Pulmonary artery endothelial cell (primary cell): ENCODE measurements at places on chromosomes 16 and 17. TPM values are rescaled to one million over a fixed set of nuclear protein-coding genes. Genes with fewer than 3 reads are reported as not detected.

DNA sequence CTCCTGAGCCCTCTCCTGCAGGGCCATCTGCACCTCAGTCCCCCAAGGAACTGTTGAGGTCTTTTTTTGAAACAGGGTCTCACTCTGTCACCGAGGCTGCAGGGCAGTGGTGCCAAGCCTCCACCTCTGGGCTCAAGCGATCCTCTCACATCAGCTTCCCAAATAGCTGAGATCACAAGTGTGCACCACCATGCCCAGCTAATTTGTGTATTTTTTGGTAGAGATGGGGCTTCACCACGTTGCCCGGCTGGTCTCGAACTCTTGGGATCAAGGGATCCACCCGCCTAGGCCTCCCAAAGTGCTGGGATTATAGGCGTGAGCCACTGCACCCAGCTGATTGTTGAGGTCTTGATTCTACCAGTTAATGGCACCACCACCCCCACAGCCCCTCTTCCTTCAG lies 27.9 kb upstream of the ENDOV start:
- DNase-seq = no peak

DNA sequence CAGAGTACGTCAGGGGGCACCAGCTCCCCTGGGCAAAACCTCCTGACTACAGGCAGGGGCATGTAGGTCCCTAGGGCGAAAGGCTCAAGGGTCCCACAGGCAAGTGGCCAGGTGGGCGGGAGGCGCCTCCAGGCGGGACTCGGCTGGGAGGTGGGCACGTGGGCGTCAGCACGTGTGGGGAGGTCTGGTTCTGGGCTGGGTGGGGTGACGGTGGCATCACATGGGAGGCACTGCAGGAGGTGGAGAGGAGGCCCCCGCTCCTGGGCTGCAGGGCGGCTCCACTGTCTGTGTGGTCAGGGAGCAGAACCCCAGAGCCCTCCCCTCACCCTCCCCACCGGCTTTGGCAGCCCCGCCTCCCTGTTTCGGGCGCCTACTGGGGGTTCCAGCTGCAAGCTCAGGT lies 52.7 kb downstream of the ACTG1 start:
- DNase-seq = no peak

Gene MSRB1
- 10.9 and 11.1 TPM in 2 replicates for total RNA-seq

DNA sequence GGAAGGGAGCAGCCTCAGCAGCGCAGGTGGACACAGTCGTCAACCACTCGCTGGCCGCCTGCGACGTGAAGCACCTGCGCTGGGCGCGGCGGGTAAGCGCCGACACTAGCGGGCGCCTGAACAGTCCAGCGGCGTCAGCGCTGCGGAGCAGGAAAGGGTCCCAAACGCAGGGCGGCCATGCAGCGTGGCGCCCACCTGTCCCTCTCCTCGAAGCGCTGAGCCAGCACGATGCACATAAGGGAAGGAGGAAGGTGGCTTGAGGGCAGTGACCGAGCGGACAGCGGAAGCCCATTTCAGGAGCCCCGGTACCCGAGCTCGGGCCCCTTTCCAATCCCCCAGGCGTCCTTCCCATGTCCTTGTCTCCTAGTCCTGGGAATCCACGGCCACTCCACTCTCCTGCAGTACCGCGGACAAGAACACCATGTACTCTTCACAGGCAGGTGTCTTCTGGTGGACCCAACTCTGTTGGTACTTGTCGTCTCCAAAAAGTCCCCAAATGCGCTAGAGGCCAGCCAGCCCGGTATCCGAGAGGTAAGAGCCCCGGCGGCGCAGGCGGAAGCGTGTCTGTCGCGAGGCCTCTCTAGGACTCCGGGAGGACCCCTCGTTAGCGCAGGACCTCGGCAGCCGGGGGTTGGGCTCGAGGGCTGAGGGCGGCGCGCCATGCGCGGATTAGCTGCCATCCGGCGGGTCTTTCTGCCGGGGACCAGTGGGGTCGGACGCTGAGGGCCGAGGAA lies 14.4 kb downstream of the ZNF232 start:
- no peak for DNase-seq

- no peak for DNase-seq
Measured at GRCh38 chr17:40518401-40519088, 17.1 kb upstream of the TNS4 start.

- no peak for DNase-seq
Measured at GRCh38 chr17:43572368-43572980, 26.3 kb upstream of the ETV4 start.

Gene SLC5A11
- not detected in 2 replicates for total RNA-seq

DNA sequence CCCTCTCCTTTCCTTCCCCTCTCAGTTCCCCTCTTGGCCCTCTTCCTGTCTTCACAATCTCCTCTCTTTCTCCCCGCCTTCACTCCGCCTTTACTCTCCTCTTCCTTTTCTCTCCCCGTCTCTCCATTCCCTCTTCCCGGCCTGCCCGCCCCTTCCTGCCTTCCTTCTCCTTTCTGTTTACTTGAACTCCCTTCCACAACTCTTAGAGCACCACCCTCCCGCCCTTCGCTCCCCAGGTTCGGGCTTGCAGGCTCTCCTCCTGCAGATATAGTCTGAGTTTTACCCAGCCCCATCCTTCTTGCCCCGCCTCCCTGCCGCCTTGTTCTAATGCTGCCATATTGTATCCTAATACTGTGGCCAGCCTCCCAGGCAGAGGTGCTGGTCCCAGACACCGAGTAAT lies 201.5 kb upstream of the N4BP1 start:
- no peak for DNase-seq

DNA sequence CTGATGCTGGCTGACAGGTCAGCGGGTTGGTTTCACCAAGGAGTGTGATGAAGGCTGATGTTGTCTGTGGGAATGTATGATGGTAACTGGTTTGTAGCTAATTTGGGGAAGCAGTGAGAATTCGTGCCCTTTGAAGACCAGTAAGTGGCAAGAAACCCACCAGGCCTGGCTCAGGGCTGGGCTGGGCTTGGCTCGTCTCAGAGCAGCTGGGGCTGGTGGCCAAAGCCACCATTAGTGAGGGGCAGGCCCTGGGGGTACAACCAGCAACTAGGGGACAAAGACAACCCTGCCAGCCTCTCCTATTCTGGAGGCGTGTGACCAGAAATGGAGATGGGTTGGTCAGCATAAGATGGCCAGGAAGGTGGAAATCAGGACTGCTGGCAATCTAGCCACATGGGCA lies 13.0 kb upstream of the STH start:
- DNase-seq = no peak

DNA sequence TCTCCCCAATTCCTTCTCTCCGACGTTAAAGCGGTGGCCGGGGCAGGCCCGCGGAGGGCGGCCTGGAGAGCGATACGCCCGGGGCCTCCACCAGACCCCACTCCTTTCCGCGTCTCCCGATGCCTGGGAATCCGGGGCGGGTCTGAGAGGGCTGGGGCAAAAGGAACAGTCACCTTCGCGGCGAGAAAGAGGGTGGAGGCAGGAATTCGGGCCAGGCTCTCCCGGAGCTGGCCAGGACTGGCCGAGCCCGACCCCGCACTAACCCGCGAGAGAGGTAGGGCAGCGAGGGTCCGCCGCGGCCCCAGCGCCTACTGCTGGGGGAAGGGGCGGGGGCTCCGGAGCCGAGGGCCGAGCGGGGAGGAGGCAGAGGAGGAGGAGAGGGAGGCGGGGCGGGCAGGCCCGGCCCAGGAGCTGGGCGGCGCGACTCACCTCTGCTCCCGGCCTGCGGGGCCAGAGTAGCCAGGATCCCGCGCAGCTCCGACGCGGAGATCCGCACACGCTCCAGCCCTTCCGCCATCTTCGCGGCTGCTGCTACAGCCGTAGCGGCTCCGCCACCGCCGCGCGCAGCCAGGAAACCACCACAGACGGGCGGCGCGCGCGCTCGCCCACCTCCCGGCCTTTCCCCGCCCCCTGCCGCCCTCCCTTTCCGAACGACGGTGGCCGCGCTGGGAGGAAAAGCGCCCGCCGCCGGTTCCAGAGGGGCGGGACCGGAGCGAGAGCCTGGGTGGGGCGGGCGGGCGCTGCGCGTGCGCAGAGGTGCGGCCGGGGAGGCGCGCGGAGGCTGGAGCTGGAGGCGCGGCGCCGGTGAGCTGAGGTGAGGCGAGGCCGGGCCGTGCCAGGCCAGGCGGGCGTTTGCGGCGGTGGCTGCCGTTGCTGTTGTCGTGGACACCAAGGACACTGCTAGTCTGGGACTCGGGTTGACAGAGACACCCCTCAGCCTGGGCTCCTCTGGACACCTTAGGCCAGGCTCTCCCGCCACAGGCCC lies at the start of the genes SMG6 and SRR:
Gene SMG6, minus strand, starts transcription at position 582 of the 985 bp plus-strand sequence. Its CDS starts 65 bp downstream, at position 517.
Gene SRR, plus strand, starts transcription at position 747 of the 985 bp plus-strand sequence. CDS start 11,611 bp downstream, outside the sequence.
- DNase-seq = peak; percentile 54

Gene FLYWCH2
- total RNA-seq = 38.9 and 49.6 TPM in 2 replicates

GRCh38 chr17:77602883-77603640 lies 355.4 kb upstream of the TNRC6C start:
- DNase-seq = no peak

Gene FBXW10
- total RNA-seq = under 0.01 TPM in 1 of 2 replicates, not detected in the other

DNA sequence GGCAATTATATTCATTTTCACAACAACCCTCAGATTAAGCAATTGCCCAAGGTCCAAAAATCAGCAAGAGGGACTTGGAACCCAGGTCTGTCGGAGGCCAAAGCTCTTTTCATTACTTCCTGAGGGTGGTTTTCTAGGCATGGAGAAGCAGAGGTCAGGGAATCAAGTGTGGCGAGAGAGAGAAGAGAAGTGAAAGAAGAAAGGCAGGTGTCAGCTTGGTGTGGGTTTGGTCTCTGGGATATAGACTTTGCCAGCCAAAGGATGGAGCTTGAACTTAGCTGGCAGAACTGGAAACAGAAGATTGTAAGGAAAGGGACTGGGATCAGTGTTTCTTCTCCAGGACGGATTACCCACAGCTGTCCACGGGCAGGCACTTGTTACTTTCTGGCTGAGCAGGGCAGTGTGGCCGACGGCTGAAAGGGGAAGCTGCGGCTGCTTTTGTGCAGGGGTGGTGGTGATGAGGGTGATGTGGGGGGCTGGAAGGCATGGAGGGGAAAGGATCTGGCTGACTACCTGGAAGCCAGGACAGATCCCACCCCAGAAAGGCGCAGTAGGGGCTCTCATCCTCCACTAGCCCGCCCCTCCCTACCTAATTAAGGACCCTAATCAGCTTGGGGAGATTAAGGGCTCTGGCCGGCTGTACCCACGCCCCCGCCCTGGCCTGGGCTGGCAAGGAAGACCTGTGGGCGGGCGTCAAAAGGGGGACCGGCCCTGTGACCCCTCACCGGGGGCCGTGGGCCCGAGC lies at the start of gene GUCY2D:
Gene GUCY2D, plus strand, starts transcription at position 640 of the 745 bp plus-strand sequence. CDS start 433 bp downstream, outside the sequence.
- DNase-seq = no peak

GRCh38 chr16:86077243-86077940 lies 178.4 kb downstream of the IRF8 start:
- DNase-seq = no peak

DNA sequence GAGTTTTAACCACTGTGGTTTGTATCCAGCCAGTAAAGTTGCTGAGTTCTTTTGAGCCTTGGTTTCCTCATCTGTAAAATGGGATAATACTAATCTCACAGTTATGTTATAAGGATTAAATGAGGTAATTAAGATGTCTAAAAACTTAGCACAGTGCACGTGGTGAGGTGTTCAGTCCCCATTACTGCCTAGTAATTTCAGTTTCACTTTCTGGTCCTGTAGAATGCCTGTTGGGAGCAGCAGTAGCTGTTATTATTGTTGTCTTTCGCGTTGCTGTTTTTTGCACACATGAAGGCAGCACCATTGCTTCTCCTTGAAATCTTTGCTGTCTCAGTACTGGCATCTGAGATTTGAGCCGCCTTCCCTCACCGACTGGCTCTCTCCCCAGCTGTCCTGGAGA lies 182.4 kb downstream of the DNAH9 start:
- DNase-seq = no peak

Gene DHX58
- 9.6 TPM in 2 replicates for total RNA-seq

Gene KRTAP4-4
- not detected in 2 replicates for total RNA-seq

Gene SCNN1G
- total RNA-seq = not detected in 2 replicates

DNA sequence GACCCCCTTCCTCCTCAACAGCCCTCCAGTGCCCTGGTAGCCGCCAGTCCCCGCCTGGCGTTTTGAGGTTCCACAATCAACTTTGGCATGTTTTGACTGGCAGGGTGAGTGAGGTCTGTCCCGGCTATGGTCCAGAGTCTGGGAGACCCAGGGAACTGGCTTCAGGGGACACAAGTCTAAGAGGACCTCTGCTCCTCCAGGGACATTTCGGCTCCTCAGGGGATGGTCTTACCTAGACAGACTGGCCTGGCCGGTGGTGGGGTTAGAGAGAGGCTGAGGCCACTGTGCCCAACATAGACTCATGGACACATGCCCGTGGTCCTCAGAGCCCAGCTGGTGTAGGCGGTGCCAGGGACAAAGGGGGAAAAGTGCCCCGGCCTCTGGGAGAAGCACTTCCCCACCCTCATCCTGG lies 2.2 kb downstream of the TMC8 start:
- no peak for DNase-seq

DNA sequence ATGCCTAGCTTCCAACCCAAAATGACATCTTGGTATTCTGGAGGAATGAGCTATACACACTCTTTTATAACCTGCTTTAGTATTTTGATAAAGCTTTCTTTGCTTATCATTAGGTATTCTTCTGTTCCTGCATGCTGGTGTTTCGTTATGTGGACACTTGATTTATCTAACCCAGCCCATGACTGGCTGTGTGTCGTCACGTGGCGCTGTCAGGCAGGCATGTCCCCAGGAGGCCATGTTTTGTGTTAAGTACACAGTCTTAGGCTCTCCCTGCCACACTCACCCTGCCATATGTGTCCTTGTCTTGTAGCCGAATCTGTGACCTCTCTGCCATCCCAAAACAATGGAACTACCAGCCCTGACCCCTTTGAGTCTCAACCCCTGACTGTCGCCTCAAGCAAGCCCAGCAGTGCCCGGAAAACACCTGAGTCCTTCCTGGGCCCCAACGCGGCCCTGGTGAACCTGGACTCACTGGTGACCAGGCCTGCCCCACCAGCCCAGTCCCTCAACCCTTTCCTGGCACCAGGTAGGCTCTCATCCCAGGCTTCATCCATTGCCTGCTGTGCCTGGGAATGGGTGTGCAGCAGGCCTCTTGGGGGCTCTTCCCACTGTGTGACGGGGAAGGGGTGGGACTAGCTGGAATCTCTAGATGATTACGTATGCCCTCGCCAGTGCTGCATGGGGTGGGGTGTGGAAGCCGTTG lies 30.8 kb downstream of the B9D1 start:
- no peak for DNase-seq

Gene PDK2
- 7.8 and 11.2 TPM in 2 replicates for total RNA-seq

Gene PPP1R27
- total RNA-seq = not detected in 2 replicates

GRCh38 chr17:19397556-19398041 lies 10.6 kb upstream of the MFAP4 start:
- no peak for DNase-seq

Gene MFAP4
- total RNA-seq = not detected in 2 replicates
